ENCODE measurements at places on chromosomes 5 and 9.

GRCh38 chr9:82613498-82613897 is 449.4 kb downstream of the RASEF start:
- H3K4me3 ChIP-seq: no peak overlapping the region
- no peak for DNase-seq
- H3K4me1 ChIP-seq: no peaks in the 10 kb centered on the region
- no peaks in the 10 kb centered on the region for H3K36me3 ChIP-seq
- H3K27me3 ChIP-seq: no peaks in the 10 kb centered on the region
- no peak overlapping the region for H3K27ac ChIP-seq

DNA sequence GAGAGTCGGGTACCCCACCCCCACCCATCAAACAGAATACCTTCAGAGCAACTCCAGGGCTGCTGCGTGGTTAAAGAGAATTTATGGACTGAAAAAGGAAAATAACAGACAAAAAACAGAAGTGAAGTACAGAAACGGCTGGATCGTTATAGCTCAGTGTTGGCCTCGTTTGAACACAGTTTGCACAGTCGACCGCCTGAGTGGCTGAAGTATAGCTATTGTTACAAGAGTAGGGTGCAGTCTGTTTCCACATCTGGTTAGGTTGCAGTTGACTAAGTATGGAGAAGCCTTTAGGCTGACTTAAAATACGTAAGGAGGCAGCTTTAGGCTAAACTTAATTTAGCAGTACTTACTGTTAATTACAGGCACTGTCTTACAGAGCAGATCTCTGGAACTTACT is 121.2 kb downstream of the GCNT1 start:
- no peaks in the 10 kb centered on the region for H3K36me3 ChIP-seq
- H3K27ac ChIP-seq: no peak overlapping the region
- H3K4me1 ChIP-seq: peaks cover 2% of the 10 kb centered on the region
- no peak for DNase-seq

DNA sequence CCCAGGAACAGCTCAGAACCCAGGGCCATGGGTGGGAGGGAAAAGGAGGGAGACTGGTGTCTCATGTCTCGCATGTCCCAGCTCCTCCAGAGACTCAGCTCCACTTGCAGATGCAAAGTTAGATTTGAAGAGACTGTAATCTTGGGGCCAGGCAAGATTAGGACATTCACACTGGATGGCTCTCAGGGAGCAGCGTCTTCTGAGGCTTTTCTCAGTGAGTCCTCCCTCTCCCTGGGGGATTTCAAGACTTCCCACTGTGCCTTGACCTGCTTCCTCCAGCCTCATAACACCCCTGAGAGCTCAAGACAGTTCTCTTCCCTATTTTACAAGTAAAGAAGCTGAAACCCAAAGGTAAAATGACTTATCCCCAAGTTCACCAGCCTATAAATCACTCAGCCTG is 10.5 kb upstream of the TCOF1 start:
- H3K4me3 ChIP-seq: no peak overlapping the region
- H3K4me1 ChIP-seq: no peaks in the 10 kb centered on the region
- no peaks in the 10 kb centered on the region for H3K36me3 ChIP-seq
- no peak overlapping the region for H3K27ac ChIP-seq
- no peak for DNase-seq

DNA sequence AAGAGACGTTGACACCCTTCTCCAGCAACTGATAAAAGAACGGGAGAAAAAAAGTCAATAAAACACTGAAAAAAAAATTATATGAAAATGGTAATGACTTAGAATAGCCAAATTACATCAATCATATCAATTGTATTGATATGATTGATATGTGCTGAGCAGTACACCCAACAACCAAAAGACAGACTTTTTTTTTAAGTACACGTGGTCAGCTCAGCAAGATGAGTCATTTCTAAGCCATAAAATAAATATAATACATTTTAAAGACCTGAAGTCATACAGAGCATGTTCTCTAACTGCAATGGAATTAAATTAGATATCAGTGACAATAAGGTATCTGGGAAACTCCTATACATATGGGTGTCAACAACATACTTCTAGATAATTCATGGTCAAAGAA is 30.9 kb upstream of the OLFM1 start:
- H3K4me1 ChIP-seq: no peaks in the 10 kb centered on the region
- no peak overlapping the region for H3K27ac ChIP-seq
- H3K4me3 ChIP-seq: no peak overlapping the region

DNA sequence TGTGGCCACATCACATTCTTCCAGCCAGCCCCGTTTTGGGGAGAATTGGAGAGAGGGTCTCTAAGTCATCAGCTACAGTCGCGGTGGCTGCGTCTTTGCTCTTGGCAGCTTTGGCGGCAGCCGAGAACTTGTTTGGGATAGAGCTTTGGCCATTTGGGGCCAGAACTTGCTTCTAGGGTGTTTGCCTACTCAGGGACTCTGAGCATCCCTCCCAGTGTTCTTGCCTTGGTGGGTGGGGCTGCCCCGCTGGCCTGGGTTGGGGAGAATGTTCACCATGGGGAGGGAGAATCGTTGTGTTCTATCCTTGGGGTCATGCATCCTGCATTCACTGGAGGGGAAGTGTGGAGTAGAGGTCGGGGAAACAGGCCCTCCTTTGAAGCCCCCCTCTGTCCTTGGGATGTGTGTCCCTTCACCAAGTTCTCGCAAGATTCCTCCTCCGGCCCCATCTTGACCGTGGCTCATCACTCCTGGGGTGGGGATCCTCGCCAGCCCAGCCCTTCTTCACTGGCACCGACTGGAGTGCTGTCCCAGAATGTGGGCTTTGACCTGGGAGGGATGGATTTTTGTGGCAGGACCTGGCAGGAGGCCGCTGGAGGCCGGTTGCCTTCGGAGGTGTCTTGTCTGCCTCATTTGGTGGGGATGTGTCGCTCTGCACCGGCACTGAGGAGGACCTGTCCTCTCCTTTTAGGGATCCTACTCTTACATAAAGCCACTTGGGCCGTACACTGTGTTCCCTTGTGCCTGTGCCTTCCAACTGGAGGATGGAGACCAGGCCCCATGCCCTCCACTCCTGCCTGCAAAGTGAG is 3.5 kb downstream of the PHF2 start:
- H3K36me3 ChIP-seq: no peaks in the 10 kb centered on the region
- peaks cover 11% of the 10 kb centered on the region for H3K4me1 ChIP-seq
- H3K4me3 ChIP-seq: no peak overlapping the region

GRCh38 chr5:37575541-37576489 is 196.7 kb downstream of the WDR70 start:
- peak; percentile 51 for DNase-seq
- H3K4me3 ChIP-seq: no peak overlapping the region
- H3K27ac ChIP-seq: peak overlapping the region; percentile 62
- peaks cover 28% of the 10 kb centered on the region for H3K4me1 ChIP-seq

DNA sequence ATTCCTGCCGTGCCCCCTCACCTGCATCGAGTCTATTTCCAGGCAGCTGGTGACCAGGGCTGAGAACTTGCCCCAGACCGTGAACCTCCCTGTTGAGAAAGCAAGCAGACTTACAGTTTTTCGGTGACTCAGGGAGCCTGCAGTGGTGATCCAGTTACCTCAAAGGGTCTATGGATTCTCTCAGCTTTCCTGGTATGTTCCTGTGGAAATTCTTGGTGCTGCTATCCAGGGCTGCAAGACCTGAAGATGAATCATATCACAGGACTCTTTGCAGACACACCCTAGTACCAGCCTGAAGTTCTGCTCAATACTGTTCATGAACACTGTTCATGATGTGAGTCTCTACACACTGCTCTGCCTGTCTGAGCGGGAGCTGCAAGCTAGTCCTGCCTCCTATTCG is 154.7 kb downstream of the WDR70 start:
- H3K4me1 ChIP-seq: no peaks in the 10 kb centered on the region
- DNase-seq: no peak
- H3K27me3 ChIP-seq: no peaks in the 10 kb centered on the region
- no peak overlapping the region for H3K27ac ChIP-seq

- H3K4me1 ChIP-seq: peaks cover 11% of the 10 kb centered on the region
- no peak for DNase-seq
- no peak overlapping the region for H3K4me3 ChIP-seq
Observed at GRCh38 chr5:125143011-125143410, 396.6 kb upstream of the ZNF608 start.

DNA sequence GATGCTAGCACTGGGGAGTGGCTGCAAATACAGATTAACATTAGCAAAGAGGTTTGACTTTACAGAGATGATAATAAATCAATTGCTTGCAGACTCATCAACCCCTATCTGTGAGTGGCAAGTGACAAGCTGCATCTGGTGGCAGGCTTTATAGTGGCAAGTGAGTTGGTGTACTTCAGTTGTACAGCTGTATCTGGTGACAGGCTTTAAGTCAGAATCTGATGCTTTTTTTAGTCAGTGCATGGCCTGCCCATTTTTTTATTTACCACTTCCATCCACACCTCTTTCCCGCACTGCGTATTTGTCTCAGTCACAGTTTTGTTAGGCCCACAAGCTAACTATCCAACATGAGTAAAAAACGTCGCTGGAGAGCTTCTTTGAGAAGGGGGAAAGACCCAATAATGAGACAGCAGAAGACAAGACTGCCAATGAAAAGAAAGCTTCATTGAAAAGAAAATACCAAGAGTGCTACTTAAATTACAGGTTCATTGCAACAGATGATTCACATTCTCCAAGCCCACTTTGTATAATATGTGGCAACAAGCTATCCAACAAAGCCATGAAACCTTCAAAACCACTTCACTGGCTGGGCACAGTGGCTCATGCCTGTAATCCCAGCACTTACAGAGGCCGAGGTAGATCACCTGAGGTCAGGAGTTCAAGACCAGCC is 23.1 kb downstream of the ANP32B start:
- no peak for DNase-seq
- H3K4me1 ChIP-seq: no peaks in the 10 kb centered on the region
- no peaks in the 10 kb centered on the region for H3K27me3 ChIP-seq

Data from Caco-2 (cell line).